Stimulated activated CD8-positive, alpha-beta memory T cell treated with anti-CD3 and anti-CD28 coated beads, Interleukin-4, amount 100 ng/mL, for 4 hours (primary cell): ENCODE measurements at places on chromosomes 3 and 15.

- DNase-seq, result no peak
Observed at GRCh38 chr3:139732729-139733128, 55.0 kb upstream of the NMNAT3 start.

- DNase-seq, result no peak
Observed at GRCh38 chr3:144868506-144868905, 896.9 kb downstream of the DIPK2A start.

GRCh38 chr3:171809611-171809860, 747 bp downstream of the PLD1 start:
- DNase-seq, result no peak

GRCh38 chr3:47542471-47543173, 29.1 kb upstream of the ELP6 start:
- DNase-seq, result no peak

DNA sequence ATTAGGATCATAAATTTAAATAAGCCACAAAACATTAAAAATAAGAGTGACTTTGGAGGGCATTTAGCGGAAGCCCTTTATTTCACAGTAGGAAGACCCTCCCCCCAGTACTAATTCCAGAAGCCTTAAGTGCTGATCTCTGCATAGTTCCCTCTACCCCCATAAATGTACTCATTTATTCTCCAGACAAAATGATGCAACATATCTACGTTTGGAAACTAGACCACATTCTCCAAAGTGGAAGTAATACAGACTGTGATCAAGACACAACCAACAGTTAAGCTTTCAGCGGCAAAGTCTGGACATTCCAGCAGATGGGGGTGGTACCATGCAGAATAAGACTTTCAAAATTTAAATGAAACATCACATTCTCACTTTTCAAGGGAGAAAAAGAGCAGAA, 44.8 kb upstream of the RPS17 start:
- DNase-seq, result no peak

- DNase-seq, result no peak
Observed at GRCh38 chr3:43958005-43958770, 267.4 kb downstream of the ABHD5 start.

GRCh38 chr3:38521391-38521987, 25.3 kb downstream of the EXOG start:
- peak; percentile 31 for DNase-seq

DNA sequence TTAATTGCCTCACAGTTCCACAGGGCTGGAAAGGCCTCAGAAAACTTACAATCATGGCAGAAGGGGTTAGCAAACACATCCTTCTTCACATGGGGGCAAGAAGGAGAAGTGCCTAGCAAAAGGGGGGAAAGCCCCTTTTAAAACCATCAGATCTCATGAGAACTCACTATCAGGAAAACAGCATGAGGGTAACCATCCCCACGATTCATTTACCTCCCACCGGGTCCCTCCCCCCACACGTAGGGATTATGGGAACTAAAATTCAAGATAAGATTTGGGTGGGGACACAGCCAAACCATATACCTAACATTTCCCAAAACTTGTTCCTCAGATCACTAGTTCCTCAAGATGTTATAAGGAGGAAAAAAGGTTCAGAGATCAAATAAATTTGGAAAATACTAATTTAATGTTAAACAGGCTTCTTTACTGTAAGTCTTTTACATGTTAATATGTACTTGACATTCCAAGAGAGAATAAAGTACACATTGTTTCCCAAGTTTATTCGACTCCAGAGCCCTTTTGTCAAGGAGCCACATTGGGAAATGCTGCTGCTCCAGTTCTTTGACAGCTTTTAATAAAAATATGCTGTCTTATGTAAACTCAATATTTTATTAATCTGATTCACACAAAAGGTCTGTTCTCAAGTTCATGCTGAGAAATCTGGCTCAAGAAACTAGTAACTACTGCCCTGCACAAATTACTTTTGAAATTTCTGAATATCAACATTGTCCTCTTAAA, 17.8 kb downstream of the HERC1 start:
- DNase-seq, result no peak

DNA sequence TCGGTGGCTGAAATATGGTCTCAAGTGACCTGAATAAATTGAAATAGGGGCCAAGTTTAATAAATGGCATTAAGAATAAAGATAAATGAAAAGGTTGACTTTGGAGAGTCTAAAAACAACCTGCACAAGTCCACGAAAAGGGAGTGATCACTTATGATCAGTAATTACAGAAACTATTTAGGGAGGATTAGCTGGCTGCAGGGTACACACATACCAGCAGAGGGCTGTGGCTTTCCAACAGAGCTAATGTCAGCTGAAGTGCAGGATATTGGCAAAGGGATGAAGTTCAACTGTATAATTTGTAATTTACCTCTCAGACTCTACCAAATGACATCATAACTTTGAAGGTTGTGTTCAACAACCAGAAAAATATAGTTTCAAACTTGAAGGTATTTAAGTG, 86.8 kb downstream of the SYNPR start:
- no peak for DNase-seq

DNA sequence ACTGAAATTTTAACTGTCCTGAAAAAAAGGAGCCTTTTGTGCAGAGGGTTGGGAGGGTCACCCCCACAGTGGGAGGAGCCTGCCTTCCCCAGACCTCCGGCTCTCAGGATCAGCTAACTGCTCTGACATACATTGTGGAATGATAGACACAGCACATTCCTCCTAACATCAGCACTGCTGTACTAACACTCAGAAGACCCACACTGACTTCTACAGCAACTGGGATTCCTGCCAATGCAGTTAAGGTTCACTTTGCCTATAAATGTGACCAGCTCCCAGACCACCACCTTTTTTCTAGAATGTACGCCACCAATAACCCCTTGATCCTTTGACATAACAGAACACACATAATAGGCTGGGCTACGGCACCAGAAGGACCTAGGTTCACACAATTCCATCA, 3.2 kb downstream of the CPEB1 start:
- DNase-seq, result no peak

- no peak for DNase-seq
Observed at GRCh38 chr3:139994891-139995290, 59.9 kb downstream of the CLSTN2 start.

DNA sequence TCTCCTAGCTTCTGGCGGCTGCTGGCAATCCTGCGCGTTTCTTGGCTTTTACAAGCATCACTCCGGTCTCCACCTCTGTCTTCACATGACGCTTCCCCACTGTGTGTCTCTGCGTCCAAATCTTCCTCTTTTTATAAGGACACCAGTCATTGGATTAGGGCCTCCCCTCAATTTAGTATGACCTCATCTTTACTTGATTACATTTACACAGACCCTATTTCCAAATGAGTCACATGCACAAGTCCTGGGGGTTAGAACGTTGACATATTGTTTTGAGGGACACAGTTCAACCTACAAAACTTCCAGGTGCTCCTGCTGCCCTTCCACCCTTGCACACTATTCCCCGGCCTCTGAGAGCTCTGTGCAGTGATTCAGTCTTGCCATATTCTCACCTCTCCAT, 215.3 kb downstream of the OPA1 start:
- DNase-seq, result no peak

- DNase-seq, result no peak
Observed at GRCh38 chr15:35136321-35137189, 51.5 kb upstream of the NANOGP8 start.

GRCh38 chr3:134228479-134228878, 22.2 kb downstream of the RYK start:
- DNase-seq, result no peak

DNA sequence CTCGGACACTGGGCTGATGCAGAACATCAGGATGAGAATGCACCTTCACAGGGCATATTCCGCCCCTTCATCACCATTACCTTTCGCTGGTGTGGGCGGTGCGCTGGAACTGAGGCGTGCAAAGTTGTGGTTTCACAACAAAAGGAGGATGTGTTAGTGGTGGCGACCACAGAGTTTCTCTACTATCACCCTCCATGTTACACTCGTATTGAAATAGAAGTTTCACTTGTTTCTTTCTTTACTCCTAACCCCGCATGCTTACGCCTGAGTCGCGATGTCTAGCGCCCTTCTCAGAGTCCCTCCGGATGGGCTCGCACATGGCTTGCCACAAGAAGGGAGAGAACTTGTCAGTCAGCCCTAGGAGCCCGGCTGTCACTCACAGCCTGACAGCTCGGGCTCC, 148.7 kb downstream of the GABRB3 start:
- no peak for DNase-seq

DNA sequence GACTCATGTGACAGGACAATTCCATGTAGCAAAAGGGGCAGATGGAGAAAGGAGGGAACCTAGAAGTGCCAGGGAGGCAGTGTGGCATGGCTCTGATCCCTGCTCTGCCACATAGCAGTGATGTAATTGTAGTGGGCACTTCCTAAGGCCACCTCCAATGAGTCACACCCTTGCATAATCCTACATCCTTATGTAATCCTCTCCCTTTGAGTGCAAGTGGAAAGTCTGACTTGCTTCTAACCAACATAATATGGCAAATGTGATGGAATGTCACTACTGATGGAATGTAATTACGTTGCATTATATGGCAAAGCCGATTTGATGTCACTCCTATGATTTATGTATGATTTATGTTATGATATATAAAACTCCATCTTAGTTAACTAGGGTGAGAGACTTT, 72.9 kb upstream of the ATP2C1 start:
- DNase-seq, result no peak

DNA sequence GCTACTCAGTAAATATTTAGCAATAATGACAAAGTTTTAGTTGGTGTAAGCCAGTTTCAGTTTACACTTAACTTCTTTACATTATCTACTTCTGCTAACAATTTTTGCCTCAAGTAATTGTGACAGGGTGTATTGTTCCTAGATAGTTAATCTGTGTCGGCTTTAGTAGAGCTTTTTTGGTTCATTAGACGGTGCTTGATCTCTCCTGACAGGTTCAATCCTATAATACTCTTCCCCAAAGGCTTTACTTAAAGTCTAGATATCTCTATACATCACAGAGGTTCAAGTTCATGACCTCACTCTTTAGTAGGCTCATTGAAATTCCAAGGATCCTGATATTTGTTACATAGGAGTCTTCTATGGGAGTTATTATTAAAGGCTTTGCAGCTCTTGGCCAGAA, 365.6 kb upstream of the DPPA4 start:
- DNase-seq, result no peak

DNA sequence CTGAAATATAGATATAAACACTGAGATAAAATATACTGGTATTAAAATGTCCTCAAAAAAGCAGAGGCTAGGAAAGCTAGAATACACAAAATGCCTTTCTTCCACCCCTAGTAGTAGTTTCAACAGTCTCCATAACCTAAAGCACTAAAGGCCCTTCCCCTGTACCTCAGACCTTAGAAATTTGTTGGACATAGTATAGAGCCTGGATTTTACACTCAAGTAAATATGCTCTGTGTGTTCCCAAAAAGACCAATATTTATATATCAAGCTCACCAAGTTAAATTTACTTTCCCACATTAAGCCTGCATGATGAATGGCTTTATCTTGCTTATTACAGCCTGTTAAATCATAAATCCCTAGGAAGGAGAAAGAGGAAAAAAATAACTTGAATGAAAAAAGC, 378.7 kb upstream of the AZI2 start:
- DNase-seq, result no peak

DNA sequence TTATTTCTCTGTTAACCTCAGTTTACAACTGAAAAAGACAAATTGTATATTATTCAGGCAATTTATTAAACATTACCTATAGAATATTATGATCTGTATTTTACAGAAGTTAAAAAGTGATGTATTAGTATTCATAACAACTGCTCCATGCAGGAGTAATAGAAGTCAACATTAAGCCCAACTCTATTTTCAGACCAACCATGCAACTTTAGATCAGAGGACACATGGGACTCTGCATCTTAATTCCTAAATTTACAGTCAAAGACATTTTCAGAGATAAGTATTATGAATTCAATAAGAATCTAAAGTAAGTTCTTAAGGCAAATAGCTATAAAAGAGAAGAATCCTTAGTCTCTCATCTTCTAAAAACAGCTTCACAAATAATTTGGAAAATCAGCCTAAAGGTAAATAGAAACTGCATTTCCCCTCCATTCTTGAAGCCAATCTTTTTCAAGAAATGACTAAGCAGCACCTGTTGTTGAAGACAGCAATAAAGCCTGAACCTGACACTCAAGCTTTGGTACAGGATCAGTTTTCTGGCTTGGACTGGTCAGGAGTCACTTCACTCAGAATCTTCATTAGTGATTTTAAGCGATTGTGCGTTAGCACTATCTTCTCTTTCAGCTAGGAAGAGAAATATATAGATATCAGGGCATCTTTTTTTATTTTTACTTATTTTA, 23.0 kb downstream of the OIP5 start:
- DNase-seq, result no peak

DNA sequence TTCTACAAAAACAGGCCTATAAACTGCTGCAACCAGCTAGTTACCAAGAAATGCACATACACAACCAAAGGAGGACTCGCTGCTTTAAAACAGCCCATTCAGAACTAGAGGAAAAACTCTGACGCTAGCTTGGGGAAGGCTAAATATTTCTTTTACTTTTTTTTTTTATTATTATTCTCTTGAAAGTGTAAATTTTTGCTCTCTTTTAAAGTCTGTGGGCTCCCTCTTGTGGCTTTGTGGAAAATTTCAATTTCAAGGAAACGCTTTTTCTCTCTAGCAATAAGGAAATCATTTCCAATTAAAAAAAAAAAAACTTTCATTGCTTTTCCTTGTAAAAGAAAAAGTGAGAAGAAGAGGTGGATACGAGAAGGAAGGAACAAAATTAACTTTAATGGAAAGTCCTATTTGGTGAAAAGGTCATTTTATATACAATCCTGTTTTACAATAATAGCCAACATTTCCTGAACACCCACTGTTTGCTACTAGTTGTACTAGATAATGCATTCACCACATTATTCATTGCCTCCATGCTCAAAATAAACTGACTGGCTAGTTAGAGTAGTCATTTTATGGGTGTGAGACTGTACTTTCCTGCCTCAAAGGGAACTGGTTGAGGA, 51.2 kb upstream of the SAMMSON start:
- no peak for DNase-seq

GRCh38 chr3:110646496-110646895, 425.1 kb upstream of the NECTIN3 start:
- DNase-seq, result no peak

DNA sequence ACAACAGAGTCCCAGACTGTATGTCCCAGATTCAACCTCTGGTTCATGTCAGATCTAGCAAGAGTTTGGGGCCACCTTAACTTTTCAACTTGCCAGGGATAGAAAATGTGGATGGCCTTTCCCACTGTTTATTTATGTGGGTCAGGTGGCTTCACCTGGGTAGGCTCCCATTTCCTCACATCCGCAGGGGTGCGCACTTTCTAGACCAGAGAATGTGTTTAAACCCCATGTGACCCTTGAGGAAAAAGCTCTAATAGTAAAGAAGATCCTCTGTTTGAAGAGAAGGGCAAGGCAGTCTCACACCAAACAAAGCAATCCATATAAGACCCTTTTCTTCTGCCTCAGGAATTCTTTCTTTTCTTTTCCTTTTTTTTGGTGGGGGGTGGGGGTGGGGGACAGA, 167.2 kb upstream of the TSC22D2 start:
- no peak for DNase-seq

GRCh38 chr3:156480949-156481348, 74.0 kb downstream of the SSR3 start:
- DNase-seq, result no peak
